ENCODE measurements at places on chromosomes 1 and 21.

DNA sequence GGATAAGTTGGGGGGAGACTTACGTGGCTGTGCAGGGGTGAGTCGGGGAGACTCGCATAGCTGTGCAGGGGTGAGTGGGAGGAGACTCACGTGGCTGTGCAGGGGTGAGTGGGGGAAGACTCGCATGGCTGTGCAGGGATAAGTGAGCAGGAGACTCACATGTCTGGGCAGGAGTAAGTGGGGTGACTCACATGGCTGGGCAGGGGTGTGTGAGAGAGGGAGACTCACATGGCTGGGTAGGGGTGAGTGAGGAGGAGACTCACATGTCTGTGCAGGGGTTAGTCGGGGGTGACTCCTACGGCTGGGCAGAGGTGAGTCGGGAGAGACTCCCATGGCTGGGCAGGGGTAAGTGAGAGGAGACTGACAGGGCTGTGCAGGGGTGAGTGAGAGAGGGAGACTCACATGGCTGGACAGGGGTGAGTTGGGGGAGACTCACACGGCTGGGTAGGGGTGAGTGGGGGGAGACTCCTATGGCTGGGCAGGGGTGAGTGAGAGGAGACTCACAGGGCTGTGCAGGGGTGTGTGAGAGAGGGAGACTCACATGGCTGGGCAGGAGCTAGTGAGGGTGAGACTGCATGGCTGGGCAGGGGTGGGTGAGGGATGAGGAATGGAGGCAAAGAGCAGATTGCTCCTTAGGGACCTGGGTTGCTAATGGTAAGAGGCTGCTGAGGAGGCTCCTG lies 56.0 kb upstream of the ABCG1 start:
- DNase-seq = no peak

- DNase-seq = no peak
Measured at GRCh38 chr1:114671011-114671938, 1.4 kb upstream of the DENND2C start.

DNA sequence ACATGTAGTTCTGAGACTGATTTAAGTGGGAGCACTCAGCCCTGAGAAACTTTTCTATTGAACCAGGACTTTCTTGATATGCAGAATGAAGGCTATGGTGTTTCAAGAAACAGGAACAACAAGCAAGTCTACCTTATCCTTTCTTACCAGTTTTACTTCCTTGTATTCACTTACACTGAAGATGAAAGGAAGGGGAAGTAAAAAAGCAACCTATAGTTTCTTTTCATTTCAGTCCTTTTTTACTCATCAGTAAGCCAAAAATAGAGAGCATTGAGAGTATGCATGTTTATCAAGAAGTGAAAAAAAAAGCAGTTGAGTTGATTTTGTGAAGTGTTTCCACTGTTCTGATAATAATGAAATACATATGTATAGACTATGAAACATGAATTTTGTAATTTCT lies 1010.3 kb downstream of the AMY1C start:
- no peak for DNase-seq

GRCh38 chr1:46102769-46103476 lies 29.5 kb downstream of the PIK3R3 start:
- DNase-seq = no peak

Data from K562 (cell line).